ENCODE measurements at places on chromosomes 3 and 15.

DNA sequence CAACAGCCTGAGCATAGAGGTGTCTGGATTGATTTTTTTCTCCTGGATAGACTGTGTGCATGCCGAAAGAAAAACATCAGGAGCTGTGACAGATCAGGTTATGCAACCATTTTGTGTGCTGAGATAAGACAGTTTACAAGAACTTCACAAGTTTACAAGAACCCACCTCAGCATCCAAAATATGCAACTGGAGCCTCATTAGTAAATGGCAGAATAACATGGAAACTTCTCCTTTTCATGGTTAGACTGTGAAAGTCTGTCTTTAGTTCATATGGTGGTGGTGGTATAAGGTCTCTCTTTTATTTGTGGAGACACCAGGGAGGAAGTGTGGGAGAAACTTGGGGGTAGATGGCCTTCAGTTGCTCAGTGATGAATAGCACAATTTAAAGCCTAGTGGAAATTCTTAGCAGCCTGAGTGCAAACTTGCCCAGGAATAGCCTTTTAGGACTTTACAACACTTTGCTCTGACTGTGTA, 3.7 kb upstream of the ZNF609 start:
- no peak for DNase-seq

GRCh38 chr3:171277456-171278298, 182.5 kb downstream of the TNIK start:
- no peak for DNase-seq

DNA sequence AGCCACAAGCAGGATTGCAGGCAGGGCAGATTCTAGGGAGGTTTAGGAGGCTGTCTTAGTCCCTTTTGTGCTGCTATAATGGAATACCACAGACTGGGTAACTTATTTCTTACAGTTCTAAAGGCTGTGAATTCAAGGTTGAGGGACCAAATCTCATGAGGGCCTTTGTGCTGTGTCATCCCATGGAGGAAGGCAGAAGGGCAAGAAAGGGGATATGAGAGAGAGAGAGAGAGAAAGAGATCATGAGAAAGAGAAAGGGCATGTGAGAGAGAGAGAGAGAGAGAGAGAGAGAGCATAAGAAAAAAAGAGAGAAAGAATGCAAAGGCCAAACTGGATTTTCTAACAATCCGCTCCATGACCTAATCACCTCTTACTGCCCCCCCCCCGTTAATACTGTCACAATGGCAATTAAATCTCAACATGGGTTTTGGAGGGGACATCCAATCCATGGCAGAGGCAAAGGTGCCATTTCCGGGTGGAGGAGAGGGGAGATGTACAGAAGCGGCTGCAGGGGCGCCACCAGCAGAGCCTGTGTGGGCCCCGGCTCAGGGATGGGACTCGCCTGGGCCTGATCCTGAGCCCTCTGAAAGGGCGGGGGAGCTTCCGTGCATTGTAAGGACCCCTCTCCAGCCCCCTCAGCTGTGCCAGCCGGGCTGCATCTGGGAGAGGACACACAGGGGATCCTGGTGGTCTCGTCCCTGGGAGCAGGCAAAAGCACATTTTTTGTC, 20.5 kb downstream of the MRPS11 start:
- no peak for DNase-seq

GRCh38 chr3:124277144-124277890, 285.4 kb upstream of the ROPN1 start:
- DNase-seq: no peak

DNA sequence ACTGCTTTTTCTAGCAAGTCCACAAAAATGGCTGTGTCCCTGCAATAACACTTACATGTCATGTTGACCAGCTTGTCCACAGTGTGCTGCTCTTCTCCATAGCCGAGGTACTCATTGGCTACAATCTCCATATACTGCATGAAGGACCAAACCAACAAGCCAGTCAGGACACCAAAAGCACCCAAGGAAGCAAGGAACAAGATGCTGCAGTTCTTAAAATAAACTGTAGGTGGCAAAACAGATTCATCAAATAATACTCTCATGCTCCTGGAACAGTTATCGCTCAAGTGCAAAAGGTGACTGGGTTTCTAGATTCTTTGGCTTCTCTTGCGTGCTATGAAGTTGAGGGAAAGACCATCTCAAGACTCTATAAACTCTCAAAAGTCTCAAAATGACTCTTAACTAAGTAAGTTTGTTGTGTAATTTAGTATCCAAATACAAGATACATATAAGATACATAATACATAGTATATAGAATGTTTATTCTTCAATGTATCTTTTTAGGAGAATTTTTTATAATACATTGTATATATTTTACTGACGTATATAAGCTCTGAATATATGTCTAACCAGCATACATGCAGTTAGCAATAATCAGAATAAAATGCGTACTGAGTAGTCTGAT, 57.0 kb downstream of the NEK10 start:
- DNase-seq: no peak

DNA sequence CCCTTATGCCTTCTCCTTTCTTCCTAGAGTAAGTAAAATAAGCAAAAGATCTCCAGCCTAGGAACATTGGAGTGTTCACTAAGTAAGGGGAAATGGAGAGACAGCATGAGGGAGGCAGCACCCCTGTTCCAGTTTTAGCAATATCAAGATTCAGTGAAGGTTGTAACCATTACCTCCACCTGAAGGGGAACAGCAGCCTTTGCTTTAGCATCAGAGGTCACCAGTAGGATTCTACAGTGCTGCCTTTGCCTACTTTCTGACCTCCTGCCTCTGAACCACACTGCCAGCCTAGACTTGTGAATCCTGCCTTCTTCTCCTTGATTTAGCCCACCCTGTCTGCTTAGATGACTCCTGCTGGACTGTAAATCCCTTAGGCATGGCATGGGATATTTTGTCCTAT, 104.7 kb downstream of the GAP43 start:
- no peak for DNase-seq

GRCh38 chr15:100966997-100967396, 47.8 kb downstream of the LRRK1 start:
- DNase-seq: no peak

- no peak for DNase-seq
These were observed 44.7 kb downstream of the ATP11B start for GRCh38 chr3:182837855-182838454.

DNA sequence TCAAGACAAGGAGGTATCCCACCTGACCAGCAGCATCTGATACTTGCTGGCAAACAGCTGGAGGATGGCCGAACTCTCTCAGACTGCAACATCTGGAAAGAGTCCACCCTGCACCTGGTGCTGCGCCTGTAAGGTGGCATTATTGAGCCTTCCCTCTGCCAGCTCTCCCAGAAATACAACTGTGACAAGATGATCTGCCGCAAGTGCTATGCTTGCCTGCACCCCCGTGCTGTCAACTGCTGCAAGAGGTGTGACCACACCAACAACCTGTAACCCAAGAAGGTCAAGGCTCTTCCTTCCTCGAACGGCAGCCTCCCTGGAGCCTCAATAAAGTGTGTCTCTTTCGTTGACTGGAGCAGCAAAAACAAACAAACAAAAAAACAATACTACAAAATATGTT, 2.2 kb upstream of the SLC4A7 start:
- DNase-seq: no peak

- no peak for DNase-seq
These were observed 570.1 kb upstream of the CBLB start for GRCh38 chr3:106438887-106439286.

GRCh38 chr3:141307351-141308059, 60.8 kb upstream of the ZBTB38 start:
- DNase-seq: no peak

GRCh38 chr3:188298585-188298984, 144.6 kb downstream of the LPP start:
- no peak for DNase-seq

DNA sequence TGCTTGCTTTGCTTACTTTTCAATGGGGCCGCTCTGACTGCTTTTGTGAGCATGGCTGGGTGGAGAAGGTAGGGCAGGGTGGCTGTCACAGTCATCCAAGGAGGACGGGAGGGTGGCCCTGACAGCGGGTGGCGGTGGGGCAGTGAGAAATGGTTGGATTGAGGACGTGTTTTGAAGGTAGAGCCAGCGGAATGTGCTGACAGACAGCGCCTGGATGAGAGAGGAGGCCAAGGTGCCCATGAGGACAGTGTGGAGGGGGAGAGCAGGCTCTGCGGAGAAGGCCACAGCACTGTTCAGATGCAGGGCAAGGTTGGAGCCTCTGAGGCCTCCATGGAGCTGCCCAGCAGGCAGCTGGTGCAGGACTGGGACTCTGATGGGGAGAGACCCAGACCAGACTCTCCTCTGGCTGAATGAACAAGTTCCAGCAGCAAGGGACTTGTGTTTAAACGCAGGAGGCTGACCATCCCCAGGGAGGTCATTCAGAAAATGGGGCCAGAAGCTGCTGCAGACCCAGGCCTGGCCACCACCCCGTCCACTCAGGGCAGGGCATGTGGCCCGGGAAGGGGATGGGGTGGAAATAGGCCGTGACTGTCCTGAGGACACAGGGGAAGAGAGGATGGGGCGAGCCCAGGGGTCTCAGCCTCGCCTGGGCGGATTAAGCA, 120.3 kb upstream of the PRR20G start:
- DNase-seq: no peak

GRCh38 chr3:194984622-194985021, 286.3 kb downstream of the XXYLT1 start:
- no peak for DNase-seq

All from CD4-positive, alpha-beta T cell treated with Interferon gamma for 1 hour (primary cell).